ENCODE measurements at places on chromosomes 3 and 15.

DNA sequence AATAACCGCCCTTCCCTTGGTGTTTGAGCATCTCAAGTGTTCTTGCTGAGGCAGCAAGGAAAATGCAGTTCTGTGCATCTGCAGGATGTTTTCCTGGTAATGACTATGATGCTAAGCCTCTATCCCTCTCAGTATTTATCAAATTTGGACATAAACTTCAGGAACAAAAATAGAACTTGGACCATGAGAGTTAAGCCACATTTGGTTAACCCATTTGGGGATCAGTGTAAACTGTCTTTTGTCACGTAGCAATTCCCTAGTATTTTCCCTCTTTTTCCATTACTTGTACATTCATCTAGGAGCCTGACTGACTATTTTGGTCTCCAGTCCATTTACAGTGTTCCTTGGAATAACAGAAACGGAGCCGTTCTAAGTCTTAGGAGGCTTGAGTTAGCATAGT, 250.8 kb downstream of the RBMS3 start:
- DNase-seq: no peak

DNA sequence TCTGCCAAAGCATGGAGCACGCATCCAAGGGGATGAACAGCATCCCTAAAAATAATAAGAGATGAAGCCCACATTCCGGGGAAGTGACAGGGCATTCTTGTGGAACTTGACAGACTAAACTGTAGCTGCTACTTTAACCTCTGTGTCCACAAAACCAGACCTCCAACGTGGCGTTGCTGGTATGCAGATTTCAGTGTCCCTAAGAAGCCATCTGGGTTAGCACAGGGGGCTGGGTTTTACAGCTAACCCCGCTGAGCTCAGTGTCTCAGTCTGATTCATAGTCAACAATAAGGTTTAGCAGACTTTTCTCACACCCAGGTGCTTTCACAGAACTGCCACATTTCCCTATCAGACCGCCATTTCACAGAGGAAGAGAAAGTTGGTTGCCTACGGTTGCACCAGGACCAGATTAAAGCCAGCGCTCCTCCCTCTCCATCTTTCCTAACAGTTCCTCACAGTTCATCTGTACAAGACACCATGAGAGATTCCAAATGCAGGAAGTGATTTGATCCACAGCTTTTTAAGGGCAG, 61.6 kb upstream of the CTDSPL start:
- no peak for DNase-seq

- no peak for DNase-seq
These were observed 6.4 kb downstream of the ITGA11 start for GRCh38 chr15:68425428-68426060.

- no peak for DNase-seq
These were observed 203.2 kb upstream of the ICE2 start for GRCh38 chr15:60682115-60682514.

GRCh38 chr15:55736756-55737155, 6.2 kb downstream of the PRTG start:
- DNase-seq: no peak

- no peak for DNase-seq
These were observed 25.9 kb upstream of the GRIP2 start for GRCh38 chr3:14565868-14566588.

DNA sequence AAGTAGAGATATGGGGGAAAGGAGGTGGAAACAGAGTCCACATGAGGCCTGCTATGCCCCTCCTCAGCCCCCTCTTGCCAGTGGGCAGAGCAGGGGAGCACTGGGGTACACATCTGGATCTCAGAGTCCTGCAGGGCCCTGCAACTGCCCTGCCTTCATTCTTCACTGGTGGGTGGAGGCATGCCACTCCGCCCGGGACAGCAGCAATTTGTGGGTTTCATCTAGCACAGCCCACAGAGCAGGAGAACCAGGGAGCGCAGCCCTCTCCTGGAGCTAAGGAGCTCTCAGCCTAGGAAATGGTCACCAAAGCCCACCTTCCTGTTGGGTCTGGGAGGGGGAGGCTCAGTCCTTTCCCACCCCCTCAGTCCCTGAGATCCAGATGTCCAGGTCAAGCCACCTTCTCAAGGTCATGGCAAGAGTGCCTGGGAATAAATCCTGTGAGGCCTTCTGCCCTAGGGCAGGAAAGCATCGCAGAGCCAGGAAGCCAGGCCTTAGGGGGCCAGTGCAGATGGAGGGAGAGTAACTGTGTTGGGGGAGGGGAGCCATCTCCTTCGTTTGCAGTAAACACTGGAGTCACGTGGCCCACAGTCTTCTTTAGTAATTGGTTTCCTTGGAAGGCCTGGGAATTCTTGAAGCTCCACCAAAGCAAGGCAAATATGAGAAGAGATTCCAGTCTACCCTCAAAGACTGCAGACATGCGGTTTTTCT, 31.0 kb downstream of the ANP32A start:
- no peak for DNase-seq

DNA sequence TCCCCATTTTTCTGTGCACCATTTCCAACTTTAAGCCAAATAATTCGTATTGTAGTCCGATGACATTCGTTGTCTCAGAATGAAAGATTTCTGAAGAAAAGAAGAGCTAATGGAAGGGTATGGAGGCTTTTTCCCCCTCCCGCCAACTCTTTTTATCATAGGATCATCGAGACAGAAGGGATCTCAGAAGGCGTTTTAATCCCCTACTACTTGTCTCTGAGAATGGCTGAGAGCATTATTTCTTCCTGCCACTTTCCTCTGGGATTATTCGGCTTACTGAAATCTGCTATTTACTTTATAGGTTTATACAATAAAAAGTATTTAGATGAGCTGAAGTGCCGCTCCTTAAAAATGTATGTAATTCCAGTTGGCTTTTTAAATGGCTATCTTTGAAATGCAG, 789.8 kb downstream of the EDEM1 start:
- DNase-seq: no peak

DNA sequence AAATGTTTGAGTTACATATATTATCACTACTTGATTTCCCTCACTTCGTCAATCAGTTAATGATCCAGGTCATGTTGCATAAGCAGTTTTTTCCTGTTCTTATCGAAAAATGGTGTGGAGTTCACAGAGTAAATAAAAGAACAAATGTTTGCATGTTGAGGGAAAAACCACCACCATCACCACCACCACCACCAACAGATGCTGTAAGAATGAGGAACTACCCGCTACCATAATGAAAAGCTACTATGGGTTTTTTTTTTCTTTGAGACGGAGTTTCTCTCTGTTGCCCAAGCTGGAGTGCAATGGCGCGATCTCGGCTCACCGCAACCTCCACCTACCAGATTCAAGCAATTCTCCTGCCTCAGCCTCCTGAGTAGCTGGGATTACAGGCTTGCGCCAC, 27.6 kb downstream of the RUBCN start:
- no peak for DNase-seq

GRCh38 chr3:161305095-161305991, 66.0 kb downstream of the SPTSSB start:
- no peak for DNase-seq

DNA sequence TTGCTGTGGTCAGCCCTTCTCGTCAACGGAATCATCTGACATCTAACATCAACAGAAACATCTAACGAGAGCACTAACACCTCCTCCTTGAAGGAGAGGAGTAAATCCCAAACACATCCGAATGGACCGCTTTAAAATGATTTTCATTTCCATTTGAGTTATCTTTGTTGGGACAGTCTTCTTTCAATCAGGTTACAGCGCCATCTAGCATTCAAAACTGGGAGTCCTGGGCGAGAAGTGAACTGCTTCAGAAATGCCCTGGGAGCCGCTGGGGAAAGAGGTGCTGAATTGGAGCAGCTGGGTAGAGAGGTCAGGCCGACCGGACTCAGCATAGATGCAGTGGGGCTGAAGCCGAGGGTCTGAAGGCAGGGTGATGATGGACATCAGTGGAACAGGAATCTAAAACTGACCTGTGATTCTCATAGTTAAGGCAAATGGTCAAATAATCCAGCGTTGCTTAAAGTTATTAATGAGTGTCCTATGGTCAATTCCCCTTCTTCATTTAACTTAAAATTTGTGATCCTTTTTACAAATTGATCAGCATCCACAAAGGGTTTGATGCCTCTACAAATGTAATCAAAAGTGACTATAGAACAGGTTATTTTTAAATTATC, 170.0 kb upstream of the NDN start:
- no peak for DNase-seq

- peak; percentile 9 for DNase-seq
These were observed 4.2 kb downstream of the ACOX2 start for GRCh38 chr3:58532794-58533220.

- no peak for DNase-seq
These were observed 47.4 kb downstream of the DZIP1L start for GRCh38 chr3:138068046-138068445.
